Sigmoid colon (tissue), 7 donors: ENCODE measurements at places on chromosomes 6 and 20.

- DNase-seq: no peak
These were observed 52.6 kb downstream of the ANKRD60 start for GRCh38 chr20:58175836-58176235.

GRCh38 chr6:149899486-149899885 is 1.6 kb upstream of the RAET1E start:
- DNase-seq: no peak

DNA sequence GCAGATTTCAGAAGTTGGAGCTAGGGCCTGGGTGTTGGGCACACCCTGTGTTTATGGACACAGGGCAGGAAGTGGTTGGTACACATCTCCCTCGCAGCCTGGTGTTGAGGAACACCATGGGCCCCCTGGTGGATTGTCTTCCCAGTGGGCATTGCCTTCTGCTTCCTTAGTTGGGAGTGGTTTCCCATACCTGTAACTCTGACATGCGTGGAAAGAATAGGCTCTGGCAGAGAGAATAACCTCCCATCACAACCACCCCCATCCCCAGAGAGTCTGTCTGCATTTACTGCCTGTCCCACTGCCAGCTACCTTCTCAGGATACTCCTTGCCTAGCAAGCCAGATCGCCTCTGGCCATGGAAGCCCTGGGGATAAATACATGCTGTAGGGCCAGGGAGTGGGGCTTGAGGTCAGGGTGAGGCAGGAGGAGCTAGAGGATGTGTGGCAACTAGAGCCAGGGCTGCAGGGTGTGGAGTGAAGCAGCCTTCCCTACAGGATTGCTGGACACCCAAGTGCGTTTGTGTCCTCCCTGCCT is 14.7 kb downstream of the LRRC73 start:
- no peak for DNase-seq

GRCh38 chr20:40945754-40946450 is 82.7 kb upstream of the TOP1 start:
- peak; percentile 60 for DNase-seq

DNA sequence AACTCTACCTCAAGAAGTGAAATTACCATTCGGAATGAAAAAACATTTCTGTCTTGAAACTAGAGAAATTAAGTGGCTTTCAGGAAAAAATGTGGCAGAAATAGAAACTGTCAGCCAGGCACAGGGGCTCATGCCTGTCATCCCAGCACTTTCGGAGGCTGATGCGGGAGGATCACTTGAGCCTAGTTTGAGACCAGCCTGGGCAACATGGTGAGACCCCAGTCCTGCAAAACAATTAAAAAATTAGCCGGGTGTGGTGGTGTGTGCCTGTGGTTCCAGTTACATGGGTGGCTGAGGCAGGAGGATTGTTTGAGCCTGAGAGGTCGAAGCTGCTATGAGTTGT is 7.1 kb upstream of the TMEM181 start:
- no peak for DNase-seq

DNA sequence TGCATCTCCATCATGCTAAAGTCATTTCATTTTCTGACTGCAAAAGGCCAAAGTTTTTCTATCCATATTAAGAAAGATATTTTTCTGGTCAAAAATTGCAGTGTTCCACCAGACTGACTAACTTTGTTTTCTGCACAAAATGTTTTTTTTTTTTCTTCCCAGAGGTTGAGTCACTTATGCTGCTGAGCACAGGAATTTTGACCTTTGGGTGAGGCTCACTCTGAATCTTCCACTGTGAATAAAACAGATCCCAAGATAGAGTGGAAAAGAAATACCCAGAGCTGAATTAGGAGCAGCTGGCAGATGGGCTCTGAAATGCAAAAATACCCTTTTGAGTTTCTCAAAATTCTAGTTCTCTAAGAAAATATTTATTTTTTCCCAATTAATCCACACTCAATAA is 996.8 kb downstream of the KIF16B start:
- DNase-seq: no peak

DNA sequence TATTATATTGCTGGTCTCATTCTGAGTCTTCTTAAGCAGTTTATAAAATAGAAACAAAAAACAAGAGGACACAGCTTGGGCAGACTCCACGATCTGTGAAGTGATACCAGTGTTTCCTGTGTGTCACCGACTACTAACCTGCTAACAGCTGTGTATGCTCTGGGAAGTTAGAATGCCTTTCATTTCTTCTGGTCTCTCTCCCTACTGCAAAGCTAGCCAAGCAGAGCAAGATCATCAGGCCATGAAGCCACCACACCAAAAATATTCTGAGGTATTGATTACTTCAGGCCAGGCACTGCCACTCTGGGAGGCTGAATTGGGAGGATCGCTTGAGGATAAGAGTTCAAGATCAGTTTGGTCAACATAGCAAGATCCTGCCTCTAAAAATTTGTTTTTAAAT is 46.9 kb upstream of the SMIM29 start:
- DNase-seq: no peak

- DNase-seq: no peak
These were observed 45.8 kb upstream of the ARID1B start for GRCh38 chr6:156731396-156731795.

- DNase-seq: no peak
These were observed 148.2 kb downstream of the LAMA2 start for GRCh38 chr6:129031051-129031599.
